ENCODE measurements at places on chromosomes 3 and 15. TPM values are rescaled to one million over a fixed set of nuclear protein-coding genes. Genes with fewer than 3 reads are reported as not detected.
A peak's percentile ranks its signal among the peaks of the same experiment; 100 is the strongest.

GRCh38 chr3:87576752-87577151 is 300.4 kb upstream of the POU1F1 start:
- DNase-seq, result no peak

The RYR3 gene
- total RNA-seq, result 2.2 TPM

- no peak for DNase-seq
Measured at GRCh38 chr3:107981471-107982111, 109.2 kb downstream of the CD47 start.

The TFDP2 gene
- total RNA-seq, result 33.7 TPM

DNA sequence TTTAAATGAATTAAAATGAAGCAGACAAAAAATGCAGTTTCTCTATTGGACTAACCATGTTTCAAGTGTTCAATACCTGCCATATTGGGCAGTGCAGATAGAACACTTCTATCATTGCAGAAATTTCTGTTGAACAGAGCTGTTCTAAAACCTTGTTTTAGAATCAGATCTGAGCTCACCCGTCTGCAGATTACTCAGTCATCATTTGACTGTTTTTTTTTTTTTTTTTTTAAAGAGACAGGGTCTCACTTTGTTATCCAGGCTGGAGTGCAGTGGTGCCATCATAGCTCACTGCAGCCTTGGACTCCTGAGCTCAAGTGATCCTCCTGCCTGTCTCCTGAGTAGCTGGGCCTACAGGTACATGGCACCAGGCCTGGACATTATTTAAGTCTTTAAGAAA is 128.7 kb downstream of the APBA2 start:
- DNase-seq, result no peak

- no peak for DNase-seq
Measured at GRCh38 chr3:163561151-163561550, 1517.1 kb downstream of the SI start.

The FYTTD1 gene
- 32.6 TPM for total RNA-seq

DNA sequence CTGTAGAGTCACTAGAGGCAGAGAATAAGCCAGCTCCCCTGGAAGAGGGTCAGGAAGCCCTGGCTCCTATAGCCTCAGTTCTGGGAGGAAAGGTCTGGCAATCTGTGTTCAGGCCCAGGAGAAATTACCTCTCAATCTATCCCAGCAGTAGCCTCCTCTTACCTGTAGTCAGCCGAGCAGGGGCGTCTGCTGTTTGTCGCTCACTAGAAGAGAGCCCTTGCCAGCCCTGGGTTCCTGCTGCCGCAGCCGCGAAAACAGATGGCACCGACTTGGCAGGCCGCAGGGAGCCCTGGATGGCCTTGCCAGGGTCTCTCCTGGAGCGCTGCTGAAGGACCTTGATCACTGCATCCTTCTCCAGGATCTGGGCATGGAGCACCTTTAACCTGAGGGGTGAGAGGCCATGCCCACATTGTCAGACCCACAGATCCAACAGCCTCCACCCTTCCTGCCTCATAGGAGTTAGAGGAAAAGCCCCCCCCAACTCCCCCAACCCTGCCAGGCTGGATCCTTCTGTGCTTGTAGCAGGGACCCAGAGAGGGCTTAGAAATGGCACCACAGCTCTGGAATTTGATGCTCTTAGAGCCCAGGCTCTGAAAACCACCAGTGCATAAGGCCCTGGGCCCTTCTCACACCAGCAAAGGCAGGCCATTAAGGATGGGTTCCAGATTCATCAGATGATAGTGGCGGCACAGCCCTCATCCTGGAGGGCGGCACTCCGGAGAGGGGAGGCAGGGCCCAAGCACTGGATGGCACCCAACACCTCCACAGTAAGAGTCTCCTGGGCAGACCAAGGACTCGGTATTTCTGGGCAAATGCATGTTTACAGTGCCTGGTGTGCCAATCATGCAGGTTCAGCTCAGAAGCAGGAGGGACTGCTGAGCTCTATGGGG is 14.9 kb downstream of the AMOTL2 start:
- DNase-seq, result no peak

The PAK6 gene
- 2.5 TPM for total RNA-seq

- DNase-seq, result peak; percentile 43
Measured at GRCh38 chr3:151838574-151839312, 24.8 kb downstream of the AADAC start.

GRCh38 chr3:67947808-67948508 is 293.5 kb upstream of the SUCLG2 start:
- peak; percentile 4 for DNase-seq

DNA sequence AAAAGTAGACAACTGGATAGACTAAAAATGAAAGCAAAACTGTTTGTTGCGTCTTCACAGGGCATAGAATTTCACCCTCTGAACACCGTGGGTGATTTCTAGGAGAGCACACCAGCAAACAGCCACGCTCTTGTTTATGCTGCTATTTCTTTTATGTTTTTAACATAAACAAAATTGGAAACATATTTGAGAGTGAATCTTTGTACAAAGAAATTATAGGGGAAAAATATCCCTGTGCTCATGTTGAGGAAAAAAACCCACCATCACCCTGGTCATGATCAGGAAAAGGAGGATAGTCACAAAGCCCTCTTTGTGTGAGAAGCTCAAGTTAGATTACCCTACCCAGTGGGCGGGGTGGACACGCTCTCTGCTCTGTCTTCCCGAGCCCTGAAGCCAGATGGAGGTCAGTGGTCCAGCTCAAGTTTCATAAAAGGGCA is 313.3 kb downstream of the SATB1 start:
- DNase-seq, result no peak

GRCh38 chr3:7546253-7546652 is 685.3 kb downstream of the GRM7 start:
- no peak for DNase-seq

DNA sequence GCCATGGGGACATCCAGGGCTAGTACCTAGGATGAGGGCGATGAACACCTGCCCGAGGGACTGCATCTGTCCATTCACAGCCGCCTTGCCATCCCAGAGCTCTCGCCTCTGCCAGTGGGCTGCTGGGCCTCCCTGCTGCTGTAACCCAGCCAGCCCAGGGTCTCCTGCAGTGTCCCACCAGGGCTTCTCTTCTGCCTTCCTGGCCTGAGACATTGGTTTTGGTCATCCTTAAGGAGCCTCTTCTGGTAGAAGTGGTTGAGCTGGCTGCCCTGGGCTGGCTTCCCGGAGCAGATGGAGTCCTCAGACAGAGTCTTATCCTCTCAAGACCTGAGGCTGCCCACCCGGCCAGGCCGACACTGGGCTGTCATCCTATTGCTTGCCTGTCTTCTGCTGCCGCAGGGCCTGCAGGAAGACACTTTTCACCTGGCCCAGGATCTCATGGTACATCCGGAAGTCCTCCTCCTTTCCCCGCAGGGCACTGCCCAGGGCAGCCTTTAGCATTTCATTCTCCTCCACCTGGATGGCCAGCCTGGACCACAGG is 6.1 kb upstream of the HHATL start:
- DNase-seq, result peak; percentile 12

The RYK gene
- total RNA-seq, result 33.7 TPM

DNA sequence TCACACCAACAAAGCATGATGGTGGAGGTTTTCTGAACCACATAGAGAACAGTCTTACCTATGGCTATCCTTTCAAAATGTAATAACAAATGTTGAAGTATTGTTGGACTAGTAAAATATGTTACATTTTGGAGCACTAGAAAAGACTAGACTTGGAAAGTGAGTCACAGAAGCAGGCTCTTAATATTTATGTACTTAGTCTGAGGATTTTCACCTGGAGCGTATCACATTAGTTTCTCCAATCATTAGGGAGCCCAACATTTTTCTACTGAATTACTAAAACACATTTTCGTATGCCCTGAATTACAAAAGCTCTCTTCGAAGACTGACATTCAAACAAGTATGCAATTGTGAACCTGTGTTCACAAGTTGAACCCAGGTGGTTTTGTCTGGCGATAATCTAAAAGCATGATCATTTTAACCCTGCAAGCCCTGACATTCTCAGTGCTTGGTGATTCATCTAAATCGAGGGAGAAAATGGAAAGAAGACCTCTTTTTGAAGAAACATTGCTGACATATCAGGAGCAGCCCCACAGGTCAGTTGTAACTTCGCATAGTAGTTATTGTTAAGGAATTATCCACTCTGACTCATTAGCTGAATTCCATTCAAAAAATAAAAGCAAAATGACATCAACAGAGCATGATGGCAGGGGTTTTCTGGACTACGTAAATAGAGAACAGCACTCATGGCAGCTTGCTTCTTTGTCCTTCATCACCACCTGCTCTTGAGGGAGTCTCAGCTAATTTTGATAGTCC is 679.8 kb upstream of the NECTIN3 start:
- no peak for DNase-seq

The VIPR1 gene
- total RNA-seq, result 137 TPM

DNA sequence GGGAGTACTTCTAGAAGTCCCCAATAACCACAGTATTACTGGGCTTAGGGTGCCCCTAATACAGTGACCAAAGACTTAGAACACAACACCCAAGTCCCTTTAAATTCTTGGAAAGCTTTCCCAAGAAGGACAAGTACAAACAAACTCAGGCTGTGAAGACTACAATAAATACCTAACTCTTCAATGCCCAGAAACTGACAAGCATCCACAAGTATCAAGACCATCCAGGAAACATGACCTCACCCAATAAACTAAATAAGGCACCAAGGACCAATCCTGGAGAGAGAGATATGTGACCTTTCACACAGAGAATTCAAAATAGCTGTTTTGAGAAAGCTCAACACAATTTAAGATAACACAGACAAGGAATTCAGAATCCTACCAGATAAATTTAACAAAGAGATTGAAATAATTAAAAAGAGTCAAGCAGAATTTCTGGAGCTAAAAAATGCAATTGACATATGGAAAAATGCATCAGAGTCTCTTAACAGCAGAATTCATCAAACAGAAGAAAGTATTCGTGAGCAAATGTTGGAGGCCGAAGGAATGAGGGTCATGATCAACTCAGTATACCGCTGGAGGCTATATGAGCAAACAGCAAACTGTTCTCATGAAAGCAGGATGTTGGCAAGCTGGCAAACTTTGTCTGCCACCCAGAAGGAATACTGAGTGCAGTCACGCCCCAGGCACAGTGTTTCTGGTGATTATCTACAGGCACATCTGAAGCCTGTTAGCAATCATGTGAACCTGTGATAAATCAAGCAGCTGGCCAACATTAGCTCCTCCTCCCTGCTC is 87.0 kb upstream of the NECTIN3 start:
- DNase-seq, result no peak

- peak; percentile 72 for DNase-seq
Measured at GRCh38 chr15:70098461-70099166, 897 bp upstream of the TLE3 start.

- peak; percentile 83 for DNase-seq
Measured at GRCh38 chr3:53150247-53151085, 10.5 kb upstream of the PRKCD start.

The ISG20 gene
- total RNA-seq, result 46.2 TPM

DNA sequence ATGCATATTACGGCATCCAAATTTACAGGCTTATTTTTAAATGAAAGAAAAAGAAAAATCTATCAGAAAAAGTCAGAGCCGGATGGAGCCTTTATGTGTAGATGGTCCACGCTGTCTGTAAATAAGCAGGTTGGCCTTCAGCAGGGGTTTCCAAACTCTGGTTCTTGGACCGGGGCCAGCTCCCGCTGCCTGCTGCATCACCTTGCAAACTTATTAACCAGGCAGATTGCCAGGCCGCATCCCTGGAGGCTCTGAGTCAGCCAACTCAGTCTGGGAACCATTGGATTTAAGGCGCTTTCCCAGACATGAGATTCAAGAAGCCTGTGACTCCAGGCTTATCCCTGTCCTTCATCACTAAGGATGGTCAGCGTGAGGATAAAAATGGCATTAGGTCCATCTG is 212.4 kb downstream of the OPA1 start:
- DNase-seq, result peak; percentile 64
